ENCODE measurements at places on chromosomes 12 and 14.

- DNase-seq: no peak
These were observed 98.3 kb downstream of the PDZRN4 start for GRCh38 chr12:41286426-41286825.

- DNase-seq: no peak
These were observed 6.2 kb downstream of the TTLL5 start for GRCh38 chr14:75667099-75667765.

- DNase-seq: peak; percentile 92
These were observed 2.0 kb downstream of the KHNYN start for GRCh38 chr14:24431569-24432258.

DNA sequence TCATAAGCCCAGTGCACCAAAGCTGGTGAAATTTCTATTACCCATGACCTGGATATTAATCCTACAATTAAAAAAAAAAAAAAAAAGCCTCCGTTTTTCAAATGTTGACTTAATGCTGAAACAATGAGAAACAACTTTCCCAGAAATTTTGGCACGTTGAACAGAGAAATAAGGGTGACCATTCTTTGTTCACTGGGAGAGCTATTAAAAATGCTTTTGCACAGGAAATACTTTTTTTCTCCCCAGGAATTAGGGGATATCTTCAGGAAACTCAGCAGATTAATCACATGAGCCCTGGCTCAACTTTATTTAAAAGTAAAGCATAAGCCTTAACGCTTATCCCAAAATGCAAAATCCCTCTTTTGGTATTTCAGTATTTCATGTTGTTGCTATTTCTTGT is 54.8 kb upstream of the FLRT2 start:
- DNase-seq: no peak

GRCh38 chr12:127642208-127642607 is 624.8 kb upstream of the TMEM132C start:
- DNase-seq: no peak

DNA sequence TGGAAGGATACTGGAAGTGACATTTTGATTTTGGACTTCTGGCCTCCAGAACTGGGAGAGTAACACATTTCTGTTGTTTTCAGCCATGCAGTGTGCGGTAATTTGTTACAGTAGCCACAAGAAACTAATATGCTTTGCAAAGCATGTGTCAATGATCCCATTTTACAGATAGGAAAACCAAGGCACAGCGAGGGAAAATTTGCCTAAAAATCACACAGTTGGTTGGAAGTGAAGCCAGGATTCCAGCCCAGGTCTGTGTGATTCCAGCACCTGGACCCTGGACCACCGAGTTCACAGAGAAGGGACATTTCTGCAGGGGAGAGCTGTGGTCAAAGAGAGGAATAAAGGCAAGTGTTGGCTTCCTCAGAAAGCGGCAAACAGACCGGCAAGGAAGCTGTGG is 106.7 kb upstream of the MED13L start:
- DNase-seq: no peak

- DNase-seq: no peak
These were observed 35.1 kb downstream of the CCDC85C start for GRCh38 chr14:99568567-99569560.

DNA sequence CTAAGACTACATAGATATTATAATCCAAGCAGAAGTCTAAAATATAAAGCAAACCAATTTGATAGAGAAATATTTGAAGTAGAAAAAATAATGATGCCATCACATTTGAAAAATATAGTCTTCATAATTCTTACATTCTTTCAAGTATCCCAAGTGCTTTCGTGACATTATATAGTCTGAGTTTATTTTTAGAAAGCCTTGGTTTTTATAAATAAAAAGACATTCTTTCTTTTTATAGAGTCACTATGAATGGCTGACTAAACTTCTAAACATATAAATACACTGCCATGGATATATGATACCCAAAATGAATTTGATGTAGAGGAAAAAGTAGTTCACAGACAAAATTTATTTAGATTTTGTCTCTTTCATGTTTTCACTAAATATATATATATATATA is 135.1 kb upstream of the PDZRN4 start:
- DNase-seq: no peak

DNA sequence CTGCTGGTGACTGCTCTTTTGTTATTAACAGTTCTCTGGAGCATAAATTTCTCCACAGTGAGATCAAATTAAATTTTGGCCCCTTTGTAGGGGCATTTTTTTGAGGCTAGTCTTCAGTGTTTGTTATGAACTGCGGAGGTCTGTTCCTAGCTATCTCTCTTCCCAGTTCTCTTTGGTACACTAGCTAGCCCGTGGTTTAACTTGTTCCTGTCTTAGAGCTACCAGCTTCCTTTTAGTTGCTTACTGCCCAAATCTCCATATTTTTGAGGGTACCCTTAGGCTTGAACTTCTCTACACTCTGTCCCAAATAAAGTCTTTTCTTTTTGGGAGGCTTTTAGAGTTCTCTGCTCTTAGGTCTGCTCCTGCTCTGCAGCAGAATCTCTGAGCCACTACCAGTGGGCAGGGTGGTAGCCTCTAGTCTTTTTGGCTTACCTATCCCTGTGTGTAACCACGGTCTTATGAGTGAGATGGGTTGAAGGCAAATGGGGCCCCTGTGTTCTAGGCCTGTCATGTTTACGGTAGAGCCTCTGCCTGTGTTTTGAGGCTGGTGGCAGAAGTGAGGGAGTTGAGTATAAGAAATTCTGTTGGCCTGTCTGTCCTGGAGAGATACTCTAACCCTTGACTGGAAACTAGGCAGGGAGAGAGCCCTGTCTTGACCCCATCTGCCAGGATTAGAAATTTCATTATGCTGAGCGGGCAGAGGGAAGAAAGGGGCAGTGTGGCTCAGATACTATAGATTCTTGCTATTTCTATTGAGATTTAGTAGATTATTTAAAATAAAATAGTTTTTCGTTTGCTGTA is 21.0 kb downstream of the CNOT2 start:
- no peak for DNase-seq

Measured in left cardiac atrium (tissue), 4 donors.